ENCODE measurements at places on chromosomes 4 and X.

GRCh38 chrX:16528620-16529019 lies 121.3 kb upstream of the S100G start:
- DNase-seq: no peak

- no peak for DNase-seq
Observed at GRCh38 chrX:103818842-103819619, 13.0 kb downstream of the RAB9B start.

DNA sequence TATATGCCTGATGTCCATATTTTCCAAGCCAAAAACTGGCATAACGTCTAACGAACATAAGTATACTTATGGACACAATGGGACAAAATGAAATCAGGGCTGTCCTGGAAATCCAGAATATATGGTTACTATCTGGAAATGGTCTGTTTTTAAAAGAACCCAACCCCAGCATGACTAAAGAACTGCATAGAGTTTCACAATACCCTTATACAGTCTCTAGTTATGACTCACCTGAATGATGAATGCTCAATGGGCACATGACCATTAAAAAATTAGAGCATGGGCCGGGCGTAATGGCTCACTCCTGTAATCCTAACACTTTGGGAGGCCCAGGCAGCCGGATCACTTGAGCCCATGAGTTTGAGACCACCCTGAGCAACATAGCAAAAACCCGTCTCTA lies 31.8 kb downstream of the AMMECR1 start:
- DNase-seq: no peak

DNA sequence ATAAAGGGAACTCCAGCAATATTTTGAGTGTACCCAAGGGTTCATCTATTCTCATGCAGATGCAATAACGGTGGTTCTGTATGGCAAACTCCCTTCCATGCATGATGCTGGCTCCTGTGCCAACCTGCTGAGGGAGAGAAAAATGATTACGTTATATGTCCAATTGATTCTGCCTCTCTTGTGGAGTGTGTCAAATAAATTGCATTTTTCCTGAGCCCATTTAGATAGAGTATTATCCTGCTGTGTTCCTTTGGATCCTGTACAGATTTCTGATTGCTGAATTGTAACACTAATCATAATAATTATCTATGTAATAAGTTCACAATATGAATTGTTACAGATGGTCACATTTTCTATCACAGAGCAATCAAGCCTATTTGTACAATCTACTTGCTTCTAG lies 821.7 kb downstream of the C4orf33 start:
- no peak for DNase-seq

- no peak for DNase-seq
Observed at GRCh38 chr4:110033355-110034025, 120.8 kb downstream of the EGF start.

- DNase-seq: peak; percentile 87
Observed at GRCh38 chr4:54226404-54227255, 2.5 kb upstream of the PDGFRA start.

DNA sequence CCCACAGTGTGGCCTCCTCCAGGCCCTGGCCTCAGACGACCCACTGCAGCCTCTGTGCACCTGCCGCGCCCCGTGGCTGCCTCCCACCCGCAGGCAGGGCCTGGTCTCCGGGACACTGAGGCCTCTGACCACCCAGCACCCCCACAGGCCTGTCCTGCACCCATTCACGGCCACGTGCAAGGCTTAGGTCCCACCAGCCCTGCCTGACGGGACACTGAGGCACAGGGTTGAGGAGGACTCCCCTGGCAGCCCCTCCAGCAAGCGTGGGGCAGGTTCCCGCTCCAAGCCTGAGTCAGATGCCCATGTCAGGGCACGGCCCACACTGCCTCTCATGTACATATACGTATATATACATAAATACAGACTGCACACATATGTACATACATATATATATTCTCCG lies 23.5 kb downstream of the NELFA start:
- no peak for DNase-seq

- DNase-seq: no peak
Observed at GRCh38 chr4:38818441-38818976, 13.9 kb upstream of the TLR1 start.

DNA sequence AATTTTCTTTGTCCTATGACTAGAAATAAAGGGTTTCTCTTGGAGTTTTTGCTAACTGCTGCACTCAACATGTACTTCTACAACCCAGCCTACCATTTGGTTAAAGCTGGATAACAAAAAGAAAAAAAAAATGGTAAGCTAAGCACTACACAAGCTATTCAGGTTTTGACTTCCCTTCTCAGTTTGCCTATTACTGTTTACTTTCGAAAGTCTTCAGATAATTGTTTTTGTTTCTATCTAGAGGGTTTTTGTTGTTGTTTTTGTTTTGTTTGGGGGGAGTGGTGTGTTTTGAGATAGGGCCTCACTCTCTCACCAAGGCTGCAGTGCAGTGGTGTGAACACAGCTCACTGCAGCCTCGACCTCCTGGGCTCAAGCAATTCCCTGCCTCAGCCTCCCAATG lies 46.6 kb downstream of the CLOCK start:
- no peak for DNase-seq

GRCh38 chr4:129823105-129823504 lies 727.2 kb downstream of the C4orf33 start:
- no peak for DNase-seq

- no peak for DNase-seq
Observed at GRCh38 chr4:184528051-184528450, 53.7 kb upstream of the IRF2 start.

DNA sequence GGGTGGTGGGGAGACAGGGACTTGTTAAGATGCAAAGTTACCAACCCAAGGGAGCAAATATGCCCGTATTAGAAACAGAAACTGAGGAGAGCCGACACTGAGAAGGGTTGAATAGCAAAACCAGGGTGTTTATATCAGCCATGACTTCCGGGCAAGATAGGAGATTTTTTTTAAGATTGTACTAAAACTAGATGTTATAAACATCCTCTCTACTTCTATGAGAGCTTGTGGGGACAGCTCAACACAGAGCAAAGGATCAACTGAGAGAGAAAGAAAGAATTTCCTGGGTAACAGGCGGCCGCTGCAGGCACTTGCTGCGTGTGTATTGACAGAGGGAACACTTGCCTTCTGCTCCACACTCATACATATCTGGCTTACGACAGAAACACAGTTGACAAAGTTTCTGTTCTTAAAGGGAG lies 49.1 kb upstream of the FBXW7 start:
- DNase-seq: no peak

GRCh38 chrX:107625739-107626138 lies 2.6 kb upstream of the PRPS1 start:
- DNase-seq: no peak

GRCh38 chrX:15607067-15607466 lies 6.3 kb upstream of the ACE2 start:
- DNase-seq: no peak

GRCh38 chrX:39771089-39771488 lies 326.7 kb downstream of the BCOR start:
- DNase-seq: no peak

- no peak for DNase-seq
Observed at GRCh38 chr4:19675172-19675811, 576.4 kb upstream of the SLIT2 start.

- DNase-seq: no peak
Observed at GRCh38 chrX:124842205-124842604, 477.5 kb upstream of the TEX13C start.

DNA sequence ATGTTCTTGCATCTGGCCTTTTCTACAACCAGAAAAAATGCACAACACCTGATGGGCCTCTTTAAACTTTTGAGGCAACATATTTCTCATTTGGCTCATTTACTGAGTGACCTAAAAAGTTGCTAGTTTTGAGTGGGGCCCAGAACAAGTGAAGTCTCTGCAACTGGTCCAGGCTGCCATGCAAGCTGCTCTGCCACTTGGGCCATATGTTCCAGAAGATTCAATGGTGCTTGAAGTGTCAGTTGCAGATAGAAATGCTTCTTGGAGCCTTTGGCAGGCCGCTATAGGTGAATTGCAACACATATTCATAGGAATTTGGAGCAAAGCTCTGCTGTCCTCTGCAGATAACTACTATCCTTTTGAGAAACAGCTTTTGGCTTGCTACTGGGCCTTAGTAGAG lies 66.4 kb upstream of the RLIM start:
- no peak for DNase-seq

- DNase-seq: no peak
Observed at GRCh38 chrX:20620306-20620705, 353.6 kb upstream of the RPS6KA3 start.

- DNase-seq: no peak
Observed at GRCh38 chr4:16196482-16197393, 29.5 kb downstream of the TAPT1 start.

- DNase-seq: no peak
Observed at GRCh38 chr4:52840531-52841370, 21.4 kb upstream of the RASL11B start.

GRCh38 chr4:119543779-119544178 lies 84.8 kb downstream of the PDE5A start:
- DNase-seq: no peak

DNA sequence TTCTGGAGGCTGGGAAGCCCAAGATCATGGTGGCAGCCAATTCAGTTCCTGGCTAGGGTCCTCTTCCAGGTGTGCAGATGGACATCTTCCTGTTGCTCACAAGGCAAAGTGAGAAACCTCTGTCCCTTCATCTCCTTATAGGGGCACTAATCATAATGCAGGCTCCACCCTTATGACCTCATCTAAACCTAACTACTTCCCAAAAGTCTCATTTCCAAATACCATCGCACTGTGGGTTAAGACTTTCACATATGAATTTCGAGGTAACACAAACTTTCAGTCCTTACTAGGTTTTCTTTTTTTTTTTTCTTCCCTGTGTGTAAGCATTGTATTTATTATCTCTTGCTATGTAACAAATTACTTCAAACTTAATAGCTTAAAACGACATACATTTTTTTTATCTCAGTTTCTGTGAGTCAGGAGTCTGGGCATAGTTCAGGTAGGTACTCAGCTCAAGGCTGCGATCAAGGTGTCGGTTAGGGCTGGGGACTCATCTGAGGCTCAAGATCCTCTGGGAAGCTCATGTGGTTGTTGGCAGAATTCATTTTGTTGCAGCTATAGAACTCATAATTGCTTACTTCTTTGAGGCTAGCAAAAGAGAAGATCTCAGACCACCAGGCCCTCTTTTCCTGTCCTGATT lies 204.7 kb upstream of the STK26 start:
- no peak for DNase-seq

- no peak for DNase-seq
Observed at GRCh38 chr4:21652508-21653231, 295.9 kb downstream of the KCNIP4 start.

GRCh38 chr4:172124656-172125308 lies 311.6 kb downstream of the GALNTL6 start:
- no peak for DNase-seq

DNA sequence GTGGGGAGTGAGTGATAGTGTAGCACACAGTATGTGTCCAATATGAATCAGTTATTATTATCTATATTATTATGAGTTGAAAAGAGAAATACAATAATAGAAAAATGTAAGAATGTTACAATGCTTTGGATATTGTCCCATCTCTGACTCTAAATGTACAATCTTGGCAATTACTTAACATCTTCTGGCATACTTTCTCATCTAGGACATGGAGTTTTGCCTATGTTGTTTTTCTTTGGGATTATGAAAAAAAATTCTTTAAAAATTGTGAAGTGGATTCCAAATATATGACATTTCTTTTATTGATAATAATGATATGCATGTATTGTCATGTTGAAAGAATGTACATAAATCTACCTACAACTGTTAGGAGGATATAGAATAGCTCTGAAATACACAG lies 84.1 kb downstream of the TBCK start:
- no peak for DNase-seq

- DNase-seq: no peak
Observed at GRCh38 chrX:2620576-2620975, 70.5 kb upstream of the CD99 start.

GRCh38 chrX:115138040-115138439 lies 51.2 kb upstream of the RBMXL3 start:
- no peak for DNase-seq

- no peak for DNase-seq
Observed at GRCh38 chr4:3523146-3523627, 9.0 kb downstream of the LRPAP1 start.

DNA sequence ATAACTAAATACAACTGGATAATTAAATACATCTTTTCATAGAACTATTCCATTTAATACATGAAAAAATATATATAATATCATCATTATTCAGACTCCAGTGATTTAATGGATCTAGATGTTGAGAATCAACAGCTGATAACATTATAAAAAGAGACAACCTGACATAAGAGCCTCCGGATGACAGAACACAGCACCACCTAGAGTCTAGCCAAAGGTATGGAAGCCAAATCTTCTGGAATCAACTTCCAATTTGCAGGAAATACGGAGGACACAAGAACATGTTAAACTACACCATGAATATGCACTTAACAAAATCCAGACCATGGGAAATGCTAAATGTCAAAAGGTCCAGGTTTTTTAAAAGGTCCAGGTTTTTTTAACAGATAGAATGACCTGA lies 55.0 kb downstream of the LRBA start:
- DNase-seq: no peak

- DNase-seq: no peak
Observed at GRCh38 chrX:50913520-50913919, 3.0 kb downstream of the BMP15 start.

GRCh38 chrX:45622042-45622423 lies 421.4 kb upstream of the DIPK2B start:
- DNase-seq: no peak

- DNase-seq: no peak
Observed at GRCh38 chr4:36990128-36990872, 254.2 kb upstream of the NWD2 start.

- no peak for DNase-seq
Observed at GRCh38 chr4:6380746-6381410, 91.5 kb downstream of the PPP2R2C start.

GRCh38 chrX:152588206-152588605 lies 49.5 kb upstream of the GABRQ start:
- no peak for DNase-seq

DNA sequence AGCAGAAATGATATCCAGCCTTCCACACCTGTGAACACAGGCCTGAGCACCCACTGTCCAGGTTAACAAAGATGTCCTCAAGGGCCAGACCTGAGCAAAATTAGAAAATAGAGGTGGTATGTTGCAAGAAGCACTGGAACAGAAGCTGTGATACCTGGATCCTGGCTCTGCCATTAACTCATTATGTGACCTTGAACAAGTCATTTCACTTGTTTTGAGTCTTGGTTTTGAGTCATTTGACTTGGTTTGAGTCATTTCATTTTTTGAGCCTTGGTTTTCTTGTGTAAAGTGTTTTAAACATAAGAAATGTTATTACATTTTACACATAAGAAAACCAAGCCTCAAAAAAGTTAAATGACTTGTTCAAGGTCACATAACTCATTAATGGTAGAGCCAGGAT lies 2.9 kb upstream of the NWD2 start:
- DNase-seq: no peak

DNA sequence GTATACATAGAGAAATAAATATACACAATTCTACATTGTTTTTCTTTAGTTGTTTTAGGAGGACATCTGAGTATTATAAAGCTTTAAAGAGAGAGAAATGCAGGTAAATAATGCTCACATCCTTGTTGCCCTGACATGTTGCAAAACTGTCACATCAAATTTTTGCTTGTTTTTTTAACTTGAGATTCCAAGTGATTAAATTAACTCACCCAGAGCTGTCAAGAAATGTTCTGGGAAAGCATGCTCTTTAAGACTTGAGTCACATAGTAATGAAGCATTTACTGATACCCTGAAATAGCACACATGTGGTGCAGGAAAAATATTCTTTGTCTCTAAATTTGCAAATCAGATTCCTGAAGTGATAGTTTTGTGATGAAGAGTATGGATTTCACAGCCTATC lies 665.6 kb downstream of the FSTL5 start:
- no peak for DNase-seq

- DNase-seq: peak; percentile 50
Observed at GRCh38 chr4:1366371-1367229, 19.6 kb downstream of the UVSSA start.

Data from suprapubic skin (tissue), 4 donors.